Breast epithelium (tissue), 4 donors: ENCODE measurements at places on chromosomes 2 and 18.

DNA sequence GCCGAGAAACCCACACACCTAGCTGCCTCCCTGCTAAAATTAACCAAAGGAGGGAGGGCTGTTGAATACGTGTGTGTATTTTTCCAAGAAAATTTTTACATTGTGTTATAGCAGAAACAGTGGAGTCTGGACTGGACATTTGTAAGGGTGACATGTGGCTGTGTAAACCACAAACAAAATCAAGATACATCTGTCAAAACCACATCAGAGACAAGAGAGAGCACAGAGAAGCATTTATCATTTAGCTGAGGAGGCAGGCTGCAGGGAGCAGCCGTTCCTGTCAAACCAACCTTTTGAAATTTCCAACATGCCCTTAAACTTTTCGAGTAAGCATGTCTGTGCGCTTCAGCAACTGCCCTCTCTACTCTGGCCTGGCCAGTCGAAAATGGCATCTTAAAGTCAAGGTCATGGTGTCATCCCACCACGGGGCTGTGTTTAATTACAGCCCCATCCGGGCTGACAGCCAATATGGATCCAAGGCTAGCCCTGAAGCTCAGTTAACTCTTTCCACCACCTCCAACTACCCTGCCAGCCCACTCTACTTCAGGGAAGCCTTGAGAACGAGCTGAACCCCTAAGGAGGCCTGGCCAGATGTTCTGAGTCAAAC, 8.4 kb downstream of the BCL11A start:
- no peak for DNase-seq

- no peak for DNase-seq
Observed at GRCh38 chr18:26405190-26405801, 143.1 kb downstream of the KCTD1 start.

DNA sequence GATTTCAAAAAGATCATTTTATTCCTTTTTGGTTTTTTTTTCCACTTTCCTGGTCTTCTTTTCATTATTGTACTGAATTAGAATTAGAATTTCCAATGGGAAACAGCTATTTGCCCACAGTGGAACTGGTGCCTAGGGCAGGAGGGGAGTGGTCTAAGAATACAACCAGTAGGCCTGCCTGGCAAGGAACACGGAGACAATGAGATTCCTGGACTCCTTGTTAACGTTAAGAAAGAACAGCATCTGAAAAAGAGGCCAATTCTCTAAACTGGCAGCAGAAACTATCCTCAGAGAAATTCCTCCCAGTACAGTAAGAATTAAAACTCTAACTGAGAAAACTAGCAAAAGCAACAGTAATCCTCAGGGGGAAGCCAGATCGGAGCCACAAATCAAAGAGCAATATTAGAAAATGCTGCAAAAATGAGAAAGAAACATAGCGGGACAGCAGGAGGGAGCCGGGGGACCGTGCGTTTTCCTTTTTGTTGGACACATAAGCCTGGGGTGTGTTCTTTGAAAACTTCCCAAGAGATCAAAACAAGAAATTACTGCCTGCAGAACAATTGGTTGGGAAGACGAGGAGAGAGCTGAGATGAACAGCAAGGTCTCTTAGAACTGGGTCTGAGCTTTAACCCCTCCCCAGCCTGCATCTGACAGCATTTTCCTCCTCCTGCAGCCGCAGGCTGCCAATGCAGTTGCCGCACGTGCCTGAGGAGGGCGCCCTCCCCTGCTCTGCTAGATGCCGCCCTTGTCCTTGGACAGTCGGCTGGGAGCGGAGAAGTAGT, 776.0 kb downstream of the TSN start:
- DNase-seq: no peak

GRCh38 chr2:212135739-212136138, 402.9 kb downstream of the ERBB4 start:
- no peak for DNase-seq

- DNase-seq: peak; percentile 71
Observed at GRCh38 chr2:112869258-112869842, 32.8 kb upstream of the IL1B start.

GRCh38 chr2:34447097-34447496, 848.0 kb upstream of the FAM98A start:
- DNase-seq: no peak

- no peak for DNase-seq
Observed at GRCh38 chr2:221911890-221912289, 339.8 kb upstream of the EPHA4 start.

GRCh38 chr2:53786352-53786704, 425 bp downstream of the ASB3 start:
- no peak for DNase-seq

GRCh38 chr2:23478933-23479683, 94.1 kb downstream of the KLHL29 start:
- DNase-seq: no peak

DNA sequence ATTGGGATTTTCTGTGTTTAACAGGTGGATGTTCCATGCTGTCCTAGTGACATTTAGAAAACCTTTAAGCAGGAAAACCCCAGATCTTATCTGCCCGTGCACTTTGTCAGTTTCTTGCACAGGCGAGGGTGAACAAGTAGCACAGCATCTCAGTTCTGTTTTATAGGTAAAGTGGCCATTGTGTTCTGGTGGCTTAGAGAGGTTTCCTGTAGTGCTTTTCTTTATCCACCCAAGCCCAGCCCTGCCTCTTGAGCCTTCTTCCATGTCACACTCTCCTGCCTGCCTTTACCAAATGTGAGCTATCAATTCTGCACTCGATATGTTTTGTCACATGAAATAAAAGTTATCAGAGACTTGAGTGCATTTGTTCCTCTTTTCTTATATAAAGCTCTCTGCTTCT, 135.3 kb upstream of the NOSTRIN start:
- no peak for DNase-seq

- DNase-seq: no peak
Observed at GRCh38 chr2:207463433-207463832, 66.3 kb upstream of the CREB1 start.

DNA sequence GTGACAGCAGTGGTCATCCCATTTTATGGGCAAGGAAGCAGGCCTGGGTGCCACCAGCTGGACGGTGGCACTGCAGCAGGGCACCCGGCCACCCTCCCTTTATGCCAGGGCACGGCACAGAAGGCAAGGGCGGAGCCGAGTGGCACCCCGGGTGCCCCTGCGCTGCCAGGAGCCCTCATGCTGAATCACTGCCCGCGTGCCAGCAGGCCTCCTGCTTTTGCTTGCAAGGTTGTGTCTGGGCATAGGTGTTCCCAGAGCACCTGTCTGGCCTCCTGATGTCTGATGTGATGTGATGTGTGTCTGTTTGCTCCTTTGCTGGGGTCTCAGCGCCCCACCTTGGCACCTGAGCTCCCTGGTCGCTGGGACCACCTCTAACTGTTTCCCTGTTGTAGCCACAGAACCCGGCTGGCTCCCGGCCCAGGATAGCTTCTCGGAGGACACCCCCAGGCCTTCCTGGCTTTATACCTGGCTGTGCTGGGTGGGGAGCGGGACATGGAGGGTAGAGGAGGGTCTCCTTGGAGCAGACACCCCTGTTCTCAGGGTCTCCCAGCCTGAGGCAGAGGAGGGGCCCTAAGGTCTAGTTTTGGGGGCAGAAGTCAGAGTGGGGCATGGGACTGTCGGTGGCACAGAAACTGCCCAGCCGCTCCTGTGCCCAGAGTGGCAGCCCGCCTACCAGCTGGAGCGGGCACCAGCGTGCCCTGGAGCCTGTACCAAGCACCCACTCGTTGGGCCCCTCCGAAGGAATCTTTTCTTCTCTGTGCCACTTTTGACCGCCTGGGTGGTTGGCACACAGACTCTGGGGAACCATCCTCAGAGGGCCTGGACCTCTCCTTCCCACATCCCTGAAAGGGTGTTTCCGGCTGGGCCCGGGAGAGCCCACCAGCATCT, 3.6 kb downstream of the GPC1 start:
- no peak for DNase-seq

GRCh38 chr2:171086352-171087290, 74.1 kb downstream of the TLK1 start:
- no peak for DNase-seq

DNA sequence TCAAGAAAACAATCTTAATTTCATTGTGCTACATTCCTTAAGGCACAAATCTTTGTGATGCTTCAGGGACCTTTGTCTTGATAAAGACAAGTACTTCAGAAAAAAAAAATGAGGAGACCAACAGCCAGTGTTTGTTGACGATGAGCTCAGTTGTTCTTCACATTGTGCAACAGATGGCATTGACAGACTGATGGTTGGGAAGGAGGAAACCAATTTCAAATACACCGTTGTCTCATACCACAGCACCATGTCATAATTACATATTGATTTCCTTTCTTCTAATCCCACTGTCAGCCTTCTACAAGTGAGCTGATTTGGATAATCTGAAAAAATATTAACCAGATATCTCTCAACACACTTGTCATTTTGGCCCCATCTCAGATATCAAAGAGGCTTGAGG, 53.7 kb upstream of the GRB14 start:
- no peak for DNase-seq

DNA sequence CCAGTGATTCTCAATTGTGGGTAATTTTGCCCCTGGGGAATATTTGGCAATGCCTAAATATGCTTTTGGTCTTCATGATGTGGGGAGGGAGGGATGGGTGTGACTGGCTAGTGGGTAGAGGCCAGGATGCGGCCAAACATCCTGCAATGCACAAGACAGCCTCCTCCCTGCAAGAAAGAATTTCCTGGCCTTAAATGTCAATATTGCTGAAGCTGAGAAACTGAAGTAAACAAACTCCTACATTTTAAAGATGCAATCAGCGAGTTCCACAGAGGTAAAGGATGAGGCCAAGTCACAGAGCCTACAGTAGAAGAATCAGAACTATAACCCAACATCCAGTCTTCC, 272.9 kb upstream of the EPHA4 start:
- DNase-seq: no peak

- DNase-seq: peak; percentile 51
Observed at GRCh38 chr2:148021059-148021861, at the start of gene MBD5. TSS of gene MBD5 (plus strand) at chr2:148021091.

DNA sequence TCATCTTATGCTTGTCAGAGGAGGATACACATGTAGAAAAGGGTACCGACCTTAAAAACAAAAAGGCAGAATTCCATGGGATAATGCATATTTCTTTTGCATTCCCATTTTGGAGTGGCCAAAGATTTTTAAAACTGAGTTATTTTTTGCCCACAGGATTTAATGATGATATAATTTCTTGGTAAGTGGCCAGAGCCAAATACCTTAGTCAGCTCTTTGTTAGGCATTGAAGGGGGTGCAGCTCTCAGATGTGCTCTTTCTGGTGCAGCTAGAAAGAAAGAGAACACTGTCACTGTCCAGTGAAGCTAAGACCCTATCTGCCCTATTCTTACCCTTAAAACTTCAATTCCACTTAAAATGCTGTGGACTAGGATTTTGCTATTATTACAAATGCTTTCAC, 10.8 kb downstream of the COQ10B start:
- no peak for DNase-seq

GRCh38 chr2:180992994-180993393, 12.6 kb downstream of the UBE2E3 start:
- DNase-seq: no peak

DNA sequence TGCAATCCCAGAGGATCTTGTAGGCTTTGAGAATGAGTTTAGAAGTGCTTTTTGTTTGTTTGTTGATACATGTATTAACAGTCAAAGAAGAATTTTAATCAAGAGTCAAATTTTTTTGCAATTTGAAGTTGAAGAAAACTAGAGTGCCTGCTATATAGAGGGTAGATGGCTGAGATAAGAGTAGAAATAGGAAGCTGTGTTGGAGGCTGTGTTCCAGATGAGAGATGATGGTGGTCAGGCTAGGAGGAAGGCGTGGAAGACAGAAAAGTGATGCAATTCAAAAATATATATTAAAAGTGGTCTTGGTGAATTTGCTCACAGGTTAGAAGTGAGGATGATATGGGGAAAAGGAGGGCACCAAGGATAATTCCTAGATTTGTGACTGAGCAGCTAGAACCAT, 978.3 kb downstream of the BCL11A start:
- DNase-seq: no peak

DNA sequence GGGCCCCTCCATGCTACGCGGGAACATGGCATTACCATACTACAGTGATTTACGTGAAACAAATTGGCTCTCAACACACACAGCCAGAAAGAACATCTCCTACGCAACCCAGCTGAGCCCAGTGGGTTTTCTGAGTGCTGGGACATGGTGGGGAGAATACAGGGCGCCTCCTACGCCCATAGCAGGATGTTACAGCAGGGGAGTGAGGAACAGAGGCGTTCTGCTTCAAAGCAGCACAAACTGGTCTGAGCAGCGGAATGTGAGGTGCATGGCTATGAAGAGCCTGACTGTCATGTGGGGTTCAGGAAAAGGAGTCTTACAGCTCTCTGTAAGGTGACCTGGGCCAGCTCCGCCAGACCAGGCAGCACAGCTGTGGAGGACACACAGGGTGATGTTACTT, 108.6 kb upstream of the REV1 start:
- DNase-seq: no peak

- DNase-seq: no peak
Observed at GRCh38 chr18:2654928-2655177, 673 bp upstream of the SMCHD1 start.

GRCh38 chr18:3623769-3624545, 174.0 kb downstream of the TGIF1 start:
- DNase-seq: peak; percentile 75

GRCh38 chr2:1400943-1401735, 12.1 kb upstream of the TPO start:
- no peak for DNase-seq

DNA sequence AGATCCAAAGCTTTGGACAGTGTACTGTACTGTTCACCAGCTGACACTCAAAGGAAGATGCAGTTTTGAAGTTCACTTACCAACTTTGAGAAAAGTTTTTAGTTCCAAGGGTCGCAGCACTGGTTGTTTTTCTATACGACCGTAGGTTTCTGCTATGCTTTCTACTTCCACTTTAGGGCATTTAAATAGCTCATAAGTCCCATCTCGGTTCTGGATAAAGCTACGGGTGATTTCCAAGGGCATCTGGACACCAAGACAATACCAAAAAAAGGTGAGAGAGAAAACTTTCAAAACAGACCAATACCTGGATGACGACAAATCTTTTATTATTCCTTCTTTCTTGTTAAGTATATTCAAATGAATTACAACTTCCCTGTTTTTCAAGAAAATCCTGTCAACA, 30.3 kb downstream of the C2orf42 start:
- DNase-seq: no peak

GRCh38 chr18:50950626-50951025, 17.2 kb upstream of the ELAC1 start:
- DNase-seq: no peak

GRCh38 chr2:127614246-127614645, 31.7 kb upstream of the GPR17 start:
- DNase-seq: peak; percentile 3

DNA sequence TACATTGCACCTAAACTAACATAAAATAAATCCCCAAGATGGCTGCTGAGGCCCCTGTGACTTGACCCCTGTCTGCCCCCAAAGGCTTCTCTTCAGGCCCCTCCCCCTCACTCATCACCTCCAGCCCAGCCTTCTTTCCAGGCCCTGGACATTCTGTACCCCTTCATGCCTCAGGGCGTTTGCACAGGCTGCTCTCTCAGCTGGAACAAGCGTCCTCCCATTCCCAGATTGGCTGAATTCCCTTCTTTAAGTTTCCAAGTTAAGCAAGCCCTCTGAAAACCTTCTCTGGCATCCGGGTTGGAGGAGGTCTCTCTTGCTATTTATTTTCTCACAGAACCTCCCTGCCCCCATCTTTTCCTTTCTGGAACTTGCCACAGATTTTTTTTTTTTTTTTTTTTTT, 165.2 kb upstream of the BCL2L11 start:
- DNase-seq: no peak
